Activated CD8-positive, alpha-beta memory T cell treated with anti-CD3 and anti-CD28 coated beads for 1 hour (primary cell): ENCODE measurements at places on chromosomes 7 and 10.

GRCh38 chr10:14466257-14466656, 135.5 kb upstream of the FRMD4A start:
- no peak for DNase-seq

DNA sequence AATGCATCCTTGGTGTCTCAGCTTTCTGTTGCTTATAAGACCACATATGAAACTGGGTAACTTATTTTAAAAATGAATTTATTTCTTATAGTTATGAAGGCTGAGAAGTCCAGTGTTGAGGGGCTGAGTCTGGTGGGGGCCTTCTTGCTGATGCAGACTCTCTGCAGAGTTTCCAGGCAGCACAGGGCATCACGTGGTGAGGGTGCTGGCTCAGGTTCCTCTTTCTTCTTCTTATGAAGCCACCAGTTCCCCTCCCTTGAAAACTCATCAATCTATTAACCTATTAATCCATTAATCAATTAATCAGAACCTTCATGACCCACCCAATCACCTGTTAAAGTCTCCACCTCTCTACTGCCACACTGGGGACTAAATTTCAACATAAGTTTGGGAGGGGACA, 595.6 kb upstream of the NRP1 start:
- DNase-seq = no peak

DNA sequence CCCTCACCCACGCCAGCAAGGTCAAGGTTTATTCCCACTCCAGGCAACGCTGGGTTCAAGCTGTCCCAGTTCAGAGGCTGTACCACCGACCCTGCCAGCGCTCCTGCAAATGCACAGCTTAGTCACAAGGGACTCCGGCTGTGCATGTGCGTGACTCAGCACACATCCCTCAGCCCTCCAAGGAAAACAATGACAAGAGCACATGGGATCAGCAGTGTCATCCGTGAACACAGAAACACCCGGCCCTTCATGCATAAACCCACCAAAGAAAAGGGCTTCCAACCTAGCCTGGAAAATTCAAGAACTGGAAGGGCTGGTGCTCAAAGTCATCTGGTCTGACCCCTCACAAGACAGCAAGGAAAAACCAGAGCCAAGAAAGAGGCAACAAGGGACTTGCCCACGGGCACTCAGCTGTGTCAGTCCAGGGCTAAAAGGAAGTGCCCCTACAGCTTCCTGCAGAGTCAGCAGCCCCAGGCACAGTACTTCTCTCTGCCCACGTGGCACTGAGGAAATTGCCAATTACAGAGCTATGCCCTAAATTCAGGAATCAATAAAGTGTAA, 106.1 kb downstream of the KCNMA1 start:
- DNase-seq = no peak

DNA sequence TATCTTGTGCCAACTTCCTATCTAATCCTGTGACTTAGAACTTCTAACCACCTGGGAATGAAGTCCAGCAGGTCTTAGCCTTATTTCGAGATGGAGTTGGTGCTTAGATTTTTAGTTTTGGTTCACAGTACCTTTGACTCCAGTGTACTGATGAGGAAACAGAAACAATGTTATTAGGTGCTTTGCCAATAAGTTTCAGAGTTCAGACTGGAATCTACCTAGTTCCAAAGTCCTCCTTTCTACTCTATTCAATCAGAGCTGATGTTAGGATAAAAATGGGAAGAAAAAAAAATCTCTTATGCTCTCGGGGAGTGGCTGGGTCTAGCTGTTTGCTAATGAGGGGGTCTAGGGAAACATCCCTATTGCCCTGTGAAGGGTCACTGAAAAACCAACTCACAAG, 606.3 kb upstream of the C7orf33 start:
- DNase-seq = no peak

DNA sequence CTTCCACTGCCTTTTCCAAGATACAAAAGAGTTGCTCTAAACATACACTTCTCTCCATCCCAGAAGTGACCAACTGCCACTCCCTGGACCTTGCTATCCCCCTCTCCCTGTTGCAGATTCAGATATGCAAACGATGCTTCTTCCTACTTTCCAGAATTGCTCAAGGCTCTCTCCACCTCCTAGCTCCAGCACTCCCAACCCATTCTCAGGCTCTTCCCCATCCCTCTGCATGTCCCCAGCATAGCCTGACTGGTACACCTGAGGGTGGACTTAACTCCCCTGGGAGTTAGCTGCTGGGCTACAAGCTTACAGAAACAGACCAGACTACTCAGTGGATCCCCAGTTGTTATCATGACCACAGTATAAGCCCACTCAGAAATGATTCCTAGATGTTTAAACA, 27.6 kb downstream of the MKRN1 start:
- DNase-seq = no peak

GRCh38 chr7:155495440-155496248, 37.7 kb downstream of the EN2 start:
- DNase-seq = no peak

GRCh38 chr10:83410570-83410969, 728.7 kb upstream of the GHITM start:
- no peak for DNase-seq

- DNase-seq = no peak
Observed at GRCh38 chr10:43461950-43462349, 25.0 kb downstream of the ZNF487 start.

DNA sequence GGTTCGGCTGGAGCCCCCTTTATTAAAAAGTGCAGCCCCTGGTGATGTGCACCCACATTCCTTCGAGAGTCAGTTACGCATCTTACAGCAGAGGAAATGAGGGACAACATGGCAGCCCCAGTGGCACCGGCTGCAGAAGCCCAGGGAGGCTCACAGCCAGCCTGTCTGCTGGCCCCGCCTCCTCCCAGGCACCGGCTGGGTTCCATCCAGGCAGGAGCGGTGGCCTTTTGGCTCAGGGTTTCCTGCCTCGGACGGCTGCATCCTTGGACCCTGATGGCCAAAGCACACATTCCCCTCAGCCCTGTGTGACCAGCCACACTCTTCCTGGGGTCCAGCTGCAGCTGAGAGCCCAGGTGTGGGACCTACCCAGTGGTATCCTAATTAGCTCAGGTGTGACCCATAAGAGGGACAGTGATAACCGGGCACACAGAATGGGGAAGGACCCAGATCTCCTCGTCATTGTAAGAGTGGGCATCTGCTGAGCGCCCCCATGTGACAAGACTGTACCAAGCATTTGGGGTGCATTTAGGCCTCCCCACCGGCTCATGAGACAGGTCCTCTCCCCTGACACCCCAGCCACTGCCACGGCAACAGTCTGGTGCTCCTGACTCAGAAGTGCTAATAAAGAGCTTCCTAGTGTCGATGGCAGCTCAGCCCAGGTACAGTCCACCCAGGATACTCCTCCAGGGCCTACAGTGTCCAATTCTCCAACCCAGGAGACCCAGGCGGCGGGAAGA, 63.3 kb upstream of the CHST15 start:
- no peak for DNase-seq

GRCh38 chr7:76261931-76262330, 40.5 kb upstream of the HSPB1 start:
- no peak for DNase-seq

DNA sequence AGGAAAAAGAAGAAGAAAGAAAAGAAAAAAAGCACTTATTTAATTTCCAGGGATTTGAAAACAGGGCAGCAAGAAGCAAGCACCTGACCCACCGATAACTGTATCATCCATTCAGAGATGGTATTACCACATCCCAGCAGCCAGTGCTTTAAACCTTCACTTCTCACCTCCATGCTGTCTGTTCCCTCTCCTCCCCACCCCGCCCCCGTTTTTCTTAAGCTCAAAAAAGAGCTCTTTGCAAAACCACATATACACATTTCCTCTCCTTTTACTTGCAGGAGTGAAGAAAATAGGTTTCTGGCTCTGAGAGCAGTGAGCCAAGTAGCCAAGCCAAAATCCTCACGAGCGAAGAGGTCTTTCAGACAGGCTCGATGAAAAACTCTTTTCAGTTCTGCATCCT, 2.2 kb downstream of the STOX1 start:
- DNase-seq = no peak
